ENCODE measurements at places on chromosomes 1 and 21.

- no peak for DNase-seq
Measured at GRCh38 chr1:19067912-19068638, 111.6 kb upstream of the IFFO2 start.

DNA sequence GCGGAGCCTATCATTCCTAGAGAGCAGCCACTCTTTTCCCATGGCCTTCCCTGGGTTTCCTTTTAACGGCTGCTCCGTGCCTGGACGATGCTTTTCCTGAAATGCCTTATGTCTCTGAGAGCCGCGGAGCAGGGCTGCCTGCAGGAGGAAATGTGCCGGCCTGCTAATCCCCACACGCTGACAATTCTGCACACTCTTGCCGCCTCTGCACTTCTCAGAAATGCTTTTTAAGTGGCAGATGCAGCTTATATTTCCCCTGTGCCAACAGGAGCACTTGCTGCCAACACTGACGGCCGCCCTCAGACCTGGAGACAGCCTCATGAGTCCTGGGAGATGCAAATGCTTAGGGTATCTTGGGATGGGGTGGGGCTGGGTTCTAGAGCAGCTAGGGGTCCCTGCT, 253.2 kb downstream of the GRIK3 start:
- DNase-seq, result no peak

DNA sequence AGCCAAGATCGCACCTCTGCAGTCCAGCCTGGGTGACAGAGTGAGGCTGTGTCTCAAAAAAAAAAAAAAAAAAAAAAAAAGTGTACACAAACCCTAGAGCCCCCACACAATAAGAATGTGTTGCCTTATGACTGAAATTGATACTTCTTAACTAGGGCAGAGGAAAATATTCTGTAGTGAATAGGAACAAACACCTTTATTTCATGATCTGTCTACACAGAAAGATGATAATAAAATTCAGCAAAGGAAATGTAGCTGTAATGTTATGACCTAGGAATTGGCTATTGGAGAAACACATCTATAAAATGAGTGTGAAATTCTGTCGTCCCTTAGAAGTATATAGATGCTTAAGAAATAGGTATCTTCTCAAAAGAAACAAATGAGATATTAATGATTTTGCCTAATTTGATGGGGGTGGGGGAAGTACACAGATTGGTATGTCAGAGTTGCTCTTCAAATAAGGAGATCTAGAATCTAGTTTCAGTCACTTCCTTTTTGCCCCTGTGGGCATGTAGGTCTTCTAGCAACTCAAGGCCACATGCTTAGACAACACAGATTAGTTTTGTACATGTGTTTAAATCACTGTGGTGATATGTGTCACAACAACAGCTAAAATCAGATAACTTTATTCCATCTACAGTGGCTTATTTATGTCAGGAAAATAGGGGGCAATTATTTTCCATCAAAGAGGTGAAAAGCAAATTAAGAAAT, 10.7 kb upstream of the GPR25 start:
- no peak for DNase-seq

GRCh38 chr1:80929868-80930508, 870.7 kb upstream of the ADGRL2 start:
- no peak for DNase-seq

DNA sequence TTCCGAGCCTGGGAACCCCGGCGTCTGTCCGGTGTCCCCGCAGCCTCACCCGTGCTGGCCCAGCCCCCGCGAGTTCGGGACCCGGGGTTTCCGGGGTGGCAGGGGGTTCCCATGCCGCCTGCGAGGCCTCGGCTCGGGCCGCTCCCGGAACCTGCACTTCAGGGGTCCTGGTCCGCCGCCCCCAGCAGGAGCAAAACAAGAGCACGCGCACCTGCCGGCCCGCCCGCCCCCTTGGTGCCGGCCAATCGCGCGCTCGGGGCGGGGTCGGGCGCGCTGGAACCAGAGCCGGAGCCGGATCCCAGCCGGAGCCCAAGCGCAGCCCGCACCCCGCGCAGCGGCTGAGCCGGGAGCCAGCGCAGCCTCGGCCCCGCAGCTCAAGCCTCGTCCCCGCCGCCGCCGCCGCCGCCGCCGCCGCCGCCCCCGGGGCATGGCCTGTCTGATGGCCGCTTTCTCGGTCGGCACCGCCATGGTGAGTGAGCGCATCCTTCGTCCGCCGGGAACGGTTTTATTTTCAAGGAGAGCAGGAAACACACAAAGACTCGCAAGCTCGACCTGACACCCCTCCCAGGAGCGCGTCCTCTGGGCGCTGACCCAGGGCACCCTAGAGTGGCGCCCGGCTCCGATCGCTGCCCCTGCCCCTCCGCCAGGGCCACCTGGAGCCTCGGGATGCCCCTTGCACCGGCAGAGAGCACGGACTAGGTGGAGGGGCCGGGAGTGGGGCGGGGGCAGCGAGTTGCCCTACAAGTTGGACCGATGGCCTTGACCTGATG, at the start of gene ABCG1:
Gene ABCG1 (plus strand): TSS at position 305 of the 770 bp plus-strand sequence. CDS start 123 bp downstream, at position 428.
- DNase-seq, result peak; percentile 40

- no peak for DNase-seq
Measured at GRCh38 chr1:245418077-245418476, 263.3 kb downstream of the KIF26B start.

GRCh38 chr1:207079706-207080241, 8.9 kb upstream of the C4BPB start:
- DNase-seq, result no peak

DNA sequence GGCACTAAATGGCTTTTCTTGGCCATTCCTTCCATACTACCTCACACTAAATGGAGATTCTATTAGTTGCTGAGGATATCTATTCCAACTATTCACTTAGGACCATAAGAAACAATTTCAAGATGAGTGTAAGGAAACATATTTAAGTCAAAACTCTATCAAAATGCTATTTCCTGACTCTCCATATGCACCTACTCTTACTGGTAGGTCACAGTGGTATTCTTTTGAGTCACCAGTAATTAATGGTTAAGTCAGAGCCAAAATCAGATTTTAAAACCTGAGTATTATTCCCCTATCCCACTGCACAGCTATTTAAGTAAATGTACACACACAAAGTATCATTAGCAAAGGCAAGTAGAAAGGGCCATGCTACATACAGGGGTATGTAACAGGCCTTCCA, 50.3 kb downstream of the ARID4B start:
- DNase-seq, result no peak

GRCh38 chr1:222911866-222912265, 97.0 kb downstream of the DISP1 start:
- no peak for DNase-seq

DNA sequence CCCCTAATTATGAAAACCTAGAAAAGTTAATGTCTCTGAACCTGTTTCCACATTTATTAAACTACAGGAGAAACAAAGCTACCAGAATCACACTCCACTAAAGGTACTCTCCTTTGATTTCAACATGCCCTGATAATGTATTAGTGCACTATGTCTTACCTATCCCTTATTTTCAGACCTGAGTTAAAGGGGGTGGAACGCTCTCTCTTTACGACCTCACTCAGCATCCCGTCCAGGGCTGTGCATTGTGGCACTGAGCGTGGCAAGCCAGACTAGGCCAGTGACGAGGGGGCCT, 678 bp downstream of the LSM10 start:
- DNase-seq, result no peak

DNA sequence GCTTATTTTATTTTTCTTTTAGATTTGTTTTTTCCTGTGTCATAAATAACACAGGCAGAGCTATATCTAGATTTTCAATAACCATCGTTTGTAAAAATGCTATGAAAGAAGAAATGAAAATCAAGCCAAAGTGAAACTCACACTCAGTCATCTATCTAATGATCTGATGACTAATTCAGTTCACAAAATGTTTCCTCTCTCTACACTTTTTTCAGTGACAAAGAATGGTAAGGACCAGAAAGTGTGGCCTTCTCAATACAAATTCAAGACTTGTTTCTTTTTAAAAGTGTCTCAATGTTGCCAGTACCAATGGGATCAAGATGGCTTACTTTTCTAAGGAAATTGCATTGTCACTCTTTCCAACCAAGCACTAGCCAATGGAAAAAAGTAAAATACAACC, 282.8 kb upstream of the PKN2 start:
- DNase-seq, result no peak

All from SHP77 (cell line).